Coronary artery (tissue), 2 donors: ENCODE measurements at places on chromosomes 5 and 9.

- no peak for DNase-seq
Observed at GRCh38 chr5:34415559-34416198, 240.4 kb upstream of the RAI14 start.

GRCh38 chr5:106858616-106859015 is 812.1 kb downstream of the EFNA5 start:
- DNase-seq, result no peak

- no peak for DNase-seq
Observed at GRCh38 chr9:124008303-124008693, 3.3 kb upstream of the LHX2 start.

DNA sequence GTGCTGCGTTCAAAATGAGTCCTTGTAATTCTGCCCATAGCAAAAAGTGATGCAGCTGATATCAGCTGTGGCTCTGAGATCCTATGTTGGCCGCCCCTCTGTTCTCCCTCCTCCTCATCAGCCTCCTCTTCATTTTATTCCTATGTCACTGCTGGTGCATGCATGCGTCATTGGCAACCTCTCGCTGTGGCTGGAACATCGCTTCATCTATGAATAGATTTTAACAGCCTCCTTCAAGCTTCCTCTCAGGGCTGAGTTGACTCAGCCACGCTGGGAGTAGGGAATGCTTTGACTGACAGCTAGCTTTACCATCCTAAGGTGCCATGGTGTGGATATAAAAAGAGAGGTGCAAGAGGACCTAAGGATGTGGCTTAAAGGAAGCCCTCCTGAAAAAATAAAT is 303.5 kb downstream of the PLK2 start:
- DNase-seq, result no peak

GRCh38 chr9:121345070-121345469 is 25.0 kb downstream of the STOM start:
- DNase-seq, result no peak

DNA sequence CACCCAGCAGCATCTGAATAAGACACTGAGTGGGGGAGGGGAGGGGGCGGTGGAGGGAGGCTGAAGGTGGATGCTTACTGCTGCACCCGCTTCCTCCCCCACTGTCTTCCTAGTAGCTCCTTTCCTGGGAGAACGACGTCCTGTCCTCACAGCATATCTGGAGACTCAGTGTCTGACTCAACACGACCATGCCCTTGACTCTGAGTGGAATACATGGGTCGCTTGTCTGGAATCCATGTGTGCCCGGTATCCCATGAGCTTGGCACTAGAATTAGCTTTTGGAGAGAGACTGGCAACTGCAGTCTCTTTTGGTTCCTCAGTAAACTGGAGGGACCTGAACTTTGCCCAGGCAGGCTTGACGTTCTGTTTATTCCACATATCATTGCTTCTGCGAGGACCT is 125.4 kb upstream of the FAM120A start:
- no peak for DNase-seq

DNA sequence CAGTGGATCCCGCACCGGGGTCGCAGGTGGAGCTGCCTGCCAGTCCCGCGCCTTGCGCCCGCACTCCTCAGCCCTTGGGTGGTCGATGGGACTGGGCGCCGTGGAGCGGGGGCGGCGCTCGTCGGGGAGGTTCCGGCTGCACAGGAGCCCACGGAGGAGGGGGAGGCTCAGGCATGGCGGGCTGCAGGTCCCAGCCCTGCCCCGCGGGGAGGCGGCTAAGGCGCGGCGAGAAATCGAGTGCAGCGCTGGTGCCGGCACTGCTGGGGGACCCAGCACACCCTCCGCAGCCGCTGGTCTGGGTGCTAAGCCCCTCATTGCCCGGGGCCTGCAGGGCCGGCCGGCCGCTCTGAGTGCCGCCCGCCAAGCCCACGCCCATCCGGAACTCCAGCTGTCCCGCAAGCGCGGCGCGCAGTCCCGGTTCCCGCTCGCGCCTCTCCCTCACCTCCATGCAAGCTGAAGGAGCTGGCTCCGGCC is 120.6 kb upstream of the MEF2C start:
- DNase-seq, result no peak

DNA sequence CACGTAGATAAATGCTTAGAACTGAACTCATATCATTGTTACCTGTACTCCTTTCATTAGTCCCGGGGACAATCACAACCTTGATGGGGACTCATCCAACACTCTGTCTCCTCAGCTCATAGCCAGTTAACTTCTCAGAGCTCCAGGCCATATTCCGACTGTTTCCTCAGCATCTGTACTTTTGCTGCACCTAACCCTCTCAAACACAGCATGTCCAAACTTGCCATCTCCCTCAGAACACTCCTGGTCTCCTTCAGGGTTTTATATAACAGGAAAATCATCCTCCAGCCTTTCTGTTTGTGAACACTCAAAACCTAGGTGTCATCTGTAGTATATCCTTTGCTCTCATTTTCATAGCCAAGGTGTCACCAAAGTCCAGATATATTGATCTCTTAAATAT is 150.5 kb downstream of the CDH6 start:
- no peak for DNase-seq
